CD14-positive monocyte (primary cell): ENCODE measurements at places on chromosomes 12 and 14. TPM values are rescaled to one million over a fixed set of nuclear protein-coding genes. Genes with fewer than 3 reads are reported as not detected.

GRCh38 chr12:129467726-129468125, 436.1 kb downstream of the TMEM132D start:
- no peak for DNase-seq

DNA sequence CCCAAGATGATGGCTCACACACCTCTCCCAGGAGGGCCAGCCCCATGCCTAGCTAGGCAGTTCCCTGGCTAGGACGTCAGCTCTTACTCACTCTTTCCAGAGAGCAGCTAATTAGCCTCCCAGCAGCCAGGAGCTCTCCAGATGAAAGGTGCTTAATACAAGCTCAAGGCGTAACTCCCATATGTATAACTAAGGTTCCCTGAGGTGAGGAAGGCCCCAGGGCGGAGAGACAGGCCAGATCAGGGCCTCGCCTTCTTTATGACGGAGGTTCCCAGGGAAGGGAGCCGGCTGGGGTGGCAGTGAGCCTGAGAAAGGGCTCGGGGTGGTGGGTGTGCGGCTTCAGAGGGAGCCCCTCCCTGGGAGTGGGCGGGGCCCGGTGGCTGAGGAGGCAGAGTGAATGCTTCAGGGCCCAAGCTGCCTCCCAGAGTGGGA, 26.4 kb upstream of the ZFP36L1 start:
- no peak for DNase-seq

GRCh38 chr14:57831981-57832380, 33.9 kb downstream of the SLC35F4 start:
- DNase-seq: no peak

GRCh38 chr14:58963873-58964597, 224.4 kb upstream of the DAAM1 start:
- no peak for DNase-seq

DNA sequence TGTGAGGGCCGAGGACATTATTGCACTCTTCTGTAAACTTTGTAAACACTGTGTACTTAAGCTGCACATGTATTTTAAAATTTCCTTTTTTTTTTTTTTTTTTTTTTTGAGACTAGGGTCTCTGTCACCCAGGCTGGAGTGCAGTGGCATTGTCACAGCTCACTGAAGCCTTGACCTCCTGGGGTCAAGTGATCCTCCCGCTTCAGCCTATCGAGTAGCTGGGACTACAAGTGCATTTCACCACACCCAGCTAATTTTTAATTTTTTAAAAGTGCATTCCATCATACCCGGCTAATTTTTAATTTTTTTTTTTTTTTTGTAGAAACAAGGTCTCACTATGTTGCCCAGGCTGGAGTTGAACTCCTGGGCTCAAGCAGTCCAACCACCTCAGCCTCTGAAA, 42.4 kb downstream of the RASSF8 start:
- DNase-seq: no peak

- DNase-seq: no peak
Measured at GRCh38 chr14:100386121-100386520, 63.0 kb downstream of the SLC25A47 start.

GRCh38 chr14:92591346-92591745, 77.8 kb downstream of the RIN3 start:
- DNase-seq: no peak

DNA sequence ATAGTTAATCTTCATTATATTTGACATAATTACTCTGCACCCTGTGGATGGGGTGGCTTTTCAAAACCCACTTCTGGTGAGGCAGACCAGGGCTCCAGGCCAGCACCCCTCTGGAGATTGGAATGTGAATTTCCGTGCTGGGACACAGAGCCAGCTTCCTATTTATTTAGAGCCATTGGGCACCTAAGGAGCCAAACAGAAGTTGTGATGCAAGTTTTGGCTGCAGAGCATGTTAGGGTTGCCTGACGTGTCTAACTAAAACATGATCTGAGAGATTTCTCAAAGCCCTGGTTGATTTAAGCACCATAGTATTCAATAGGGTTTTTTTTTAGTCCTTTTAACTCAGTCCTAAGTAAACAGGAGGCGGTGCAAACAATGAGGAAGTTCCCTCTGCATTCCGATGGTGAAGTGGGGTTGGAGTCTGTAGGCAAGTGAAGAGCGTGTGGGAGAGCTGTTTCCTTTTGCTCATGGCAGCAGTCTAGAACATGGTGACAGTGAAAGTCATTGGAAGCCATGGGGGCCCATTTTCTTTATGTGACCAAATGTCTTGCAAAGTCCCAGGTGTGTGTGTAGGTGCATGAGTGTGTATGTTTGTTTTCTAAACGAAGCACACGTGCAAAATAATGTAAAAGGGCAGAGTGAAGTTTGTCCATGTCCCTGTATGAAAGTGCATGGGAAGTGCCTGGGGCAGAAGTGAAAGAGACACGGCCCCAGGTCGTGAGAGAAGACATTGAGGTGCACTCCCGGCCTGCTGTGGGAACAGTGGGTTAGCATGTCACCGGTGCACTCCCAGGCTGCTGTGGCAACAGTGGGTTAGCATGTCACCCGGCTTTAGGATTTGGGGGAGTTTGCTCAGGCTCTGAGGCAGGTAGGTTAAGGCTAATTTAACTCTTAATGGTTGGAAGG, 117.7 kb downstream of the PRKCH start:
- DNase-seq: peak; percentile 61

GRCh38 chr14:68401317-68401716, 391.6 kb downstream of the ZFP36L1 start:
- no peak for DNase-seq

DNA sequence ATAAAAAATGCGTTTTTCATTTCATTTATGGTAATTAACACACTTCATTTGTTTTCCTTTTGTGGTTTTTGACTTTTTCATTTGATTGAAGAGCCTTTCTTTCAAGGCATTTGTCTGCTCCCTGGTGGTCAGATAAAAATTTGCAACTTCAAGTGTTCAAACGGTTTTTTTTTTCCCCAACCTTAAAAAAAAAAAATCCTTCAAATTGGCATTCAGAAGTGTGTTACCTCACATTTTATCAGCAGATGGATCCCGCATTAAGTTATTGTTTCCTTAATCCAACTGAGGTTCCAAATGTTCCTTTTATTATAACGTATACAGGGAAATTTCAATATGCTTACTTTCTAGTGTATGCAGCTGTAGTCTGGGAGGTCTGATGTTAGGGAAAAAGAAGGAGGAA, 47.2 kb downstream of the MYF5 start:
- DNase-seq: no peak

GRCh38 chr14:31172084-31172483, 35.5 kb downstream of the HECTD1 start:
- no peak for DNase-seq

GRCh38 chr12:109820816-109821381, 12.3 kb downstream of the TRPV4 start:
- DNase-seq: no peak

DNA sequence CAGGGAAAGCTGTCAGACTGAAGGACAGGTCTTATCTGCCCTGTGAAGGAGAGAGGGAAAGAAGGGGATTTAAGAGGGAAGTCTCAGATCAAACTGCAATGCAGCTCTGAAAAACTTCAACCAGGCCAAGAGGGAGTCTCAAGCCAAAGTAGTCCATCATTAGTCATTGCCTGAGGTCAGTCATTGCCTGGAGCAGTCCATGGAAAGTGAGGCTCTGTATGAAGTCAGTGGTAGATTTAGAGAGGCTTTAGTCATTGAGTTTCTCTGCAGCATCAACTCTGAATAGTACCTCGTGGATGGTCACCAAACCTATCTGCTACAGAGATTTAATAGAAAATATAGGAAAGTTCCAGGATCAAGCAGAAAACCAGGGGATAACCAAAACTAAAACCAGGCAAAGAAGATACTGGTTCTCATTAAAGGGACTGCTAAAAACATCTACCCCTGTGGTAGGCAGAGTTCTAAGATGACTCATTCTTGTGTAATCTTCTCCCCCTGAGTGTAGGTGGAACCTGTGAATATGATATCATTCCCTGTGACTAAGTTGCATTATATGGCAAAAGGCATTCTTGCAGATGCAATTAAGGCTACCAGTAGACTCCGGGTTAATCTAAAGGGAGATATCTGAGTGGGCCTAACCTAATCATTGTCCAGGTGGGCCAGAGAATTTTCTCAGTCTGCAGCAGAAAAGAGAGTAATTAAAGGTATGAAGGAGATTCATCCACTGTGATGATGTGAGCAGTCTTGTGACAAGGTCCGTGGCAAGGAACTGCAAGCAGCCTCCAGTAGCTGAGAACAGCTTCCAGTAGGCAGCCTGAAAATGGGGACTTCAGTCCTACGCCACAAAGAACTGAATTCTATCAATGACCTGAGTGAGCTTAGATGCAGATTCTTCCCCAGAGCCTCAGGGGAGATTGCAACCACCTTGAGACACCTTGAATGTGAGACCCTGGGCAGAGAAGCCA, 123.1 kb downstream of the GALC start:
- no peak for DNase-seq

DNA sequence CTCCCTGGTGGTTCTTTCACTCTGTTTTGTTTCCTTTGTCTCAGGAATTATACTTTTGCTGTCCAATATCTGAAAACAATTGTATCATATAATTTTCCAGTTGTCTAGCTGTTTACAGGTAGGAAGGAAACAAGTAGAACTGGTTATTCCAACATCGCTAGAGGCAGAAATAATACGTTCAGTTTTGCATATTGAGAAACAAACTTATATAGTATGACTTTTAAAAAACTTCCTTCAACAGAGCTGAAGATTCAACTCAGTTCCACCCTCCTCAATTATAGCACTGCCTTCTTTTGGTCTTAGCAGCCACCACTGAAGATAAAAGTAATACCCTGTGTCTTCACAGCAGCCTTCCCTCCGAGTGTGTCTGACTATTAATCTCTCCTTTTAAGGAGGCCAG, 214.3 kb downstream of the EFCAB11 start:
- no peak for DNase-seq

DNA sequence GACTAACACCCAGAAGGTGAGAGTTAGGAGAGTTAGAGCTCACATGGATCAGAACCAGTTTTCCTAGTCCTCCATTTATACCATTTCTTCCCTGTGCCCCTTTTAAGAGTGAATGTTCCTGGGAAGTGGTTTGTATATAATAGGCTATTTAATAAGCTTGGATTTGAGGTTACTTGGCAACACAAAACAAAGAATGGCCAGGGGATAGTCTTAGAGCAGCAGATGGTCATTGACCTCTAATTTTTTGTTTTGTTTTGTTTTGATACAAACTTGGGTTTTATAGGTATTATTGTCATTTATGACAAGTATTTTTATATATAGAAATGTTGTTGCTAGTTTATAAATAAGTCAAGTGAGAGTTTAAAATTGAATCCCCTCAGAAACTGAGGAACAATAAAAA, 35.8 kb downstream of the VEZT start:
- no peak for DNase-seq

GRCh38 chr12:105409801-105410471, 79.4 kb downstream of the C12orf75 start:
- no peak for DNase-seq

DNA sequence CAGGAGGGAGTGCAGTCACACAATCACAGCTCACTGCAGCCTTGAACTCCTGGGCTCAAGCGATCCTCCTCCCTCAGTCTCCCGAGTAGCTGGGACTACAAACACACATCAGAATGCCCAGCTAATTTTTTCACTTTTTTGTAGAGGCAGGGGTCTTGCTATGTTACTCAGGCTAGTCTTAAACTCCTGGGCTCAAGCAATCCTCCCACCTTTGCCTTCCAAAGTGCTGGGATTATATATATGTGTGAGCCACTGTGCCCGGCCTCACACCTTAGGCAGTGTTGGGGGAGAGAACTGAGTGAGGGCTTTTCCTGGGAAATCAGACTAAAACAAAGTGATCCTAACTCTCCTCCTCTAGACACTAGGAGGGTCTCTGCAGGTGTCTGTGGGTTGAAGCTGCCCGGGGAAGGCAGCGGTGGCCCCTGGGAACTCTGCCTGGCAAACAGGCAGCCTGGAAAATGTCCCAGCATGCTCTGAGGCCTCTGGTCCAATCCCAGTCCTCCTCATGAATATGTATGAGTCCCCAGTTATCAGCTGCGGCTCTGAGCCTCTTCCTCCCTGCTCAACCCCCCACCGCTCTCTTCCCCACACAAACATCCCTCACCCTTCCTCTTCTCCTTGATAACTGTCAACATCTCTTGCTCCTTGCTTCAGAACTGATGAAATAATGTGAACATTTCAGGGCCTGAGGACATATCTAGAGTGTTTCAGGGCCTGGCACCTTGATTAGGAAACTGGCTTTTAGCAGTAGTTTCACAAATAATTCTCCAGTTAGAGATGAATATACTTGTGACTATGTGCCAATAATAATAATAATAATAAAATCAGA, 7.9 kb upstream of the NAA25 start:
- DNase-seq: peak; percentile 73

GRCh38 chr12:121883315-121883660, 5.3 kb upstream of the PSMD9 start:
- DNase-seq: no peak

DNA sequence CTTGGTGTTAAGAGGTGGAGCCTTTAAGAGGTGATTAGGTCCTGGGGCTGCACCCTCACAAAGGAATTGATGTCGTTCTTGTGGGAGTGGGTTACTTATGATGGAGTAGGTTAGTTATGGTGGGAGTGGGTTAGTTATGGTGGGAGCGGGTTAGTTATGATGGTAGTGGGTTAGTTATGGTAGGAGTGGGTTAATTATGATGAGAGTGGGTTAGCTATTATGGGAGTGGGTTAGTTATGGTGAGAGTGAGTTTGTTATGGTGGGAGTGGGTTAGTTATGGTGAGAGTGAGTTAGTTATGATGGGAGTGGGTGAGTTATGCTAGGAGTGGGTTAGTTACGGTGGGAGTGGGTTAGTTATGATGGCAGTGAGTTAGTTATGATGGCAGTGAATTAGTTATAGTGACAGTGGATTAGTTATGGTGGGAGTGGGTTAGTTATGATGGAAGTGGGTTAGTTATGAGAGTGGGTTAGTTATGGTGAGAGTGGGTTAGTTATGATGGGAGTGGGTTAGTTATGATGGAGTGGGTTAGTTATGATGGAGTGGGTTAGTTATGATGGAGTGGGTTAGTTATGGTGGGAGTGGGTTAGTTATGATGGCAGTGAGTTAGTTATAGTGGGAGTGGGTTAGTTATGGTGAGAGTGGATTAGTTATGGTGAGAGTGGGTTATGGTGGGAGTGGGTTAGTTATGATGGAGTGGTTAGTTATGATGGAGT, 22.6 kb upstream of the SFSWAP start:
- no peak for DNase-seq

GRCh38 chr12:114476159-114476558, 70.2 kb upstream of the TBX5 start:
- no peak for DNase-seq

GRCh38 chr12:48069241-48069640, 36.6 kb downstream of the SENP1 start:
- DNase-seq: no peak

GRCh38 chr12:90484094-90484493, 470.9 kb downstream of the CCER1 start:
- no peak for DNase-seq

The AVPR1A gene
- not detected in 2 replicates for polyA plus RNA-seq

The VRTN gene
- not detected for polyA plus RNA-seq

The MYG1 gene
- 49.3 and 67.8 TPM in 2 replicates for polyA plus RNA-seq

The ERBB3 gene
- 0.01 and 0.03 TPM in 2 replicates for polyA plus RNA-seq

The EPYC gene
- not detected for polyA plus RNA-seq

The OTOGL gene
- polyA plus RNA-seq: not detected

The NTS gene
- not detected for polyA plus RNA-seq

The SLCO1B1 gene
- polyA plus RNA-seq: not detected

The OR6J1 gene
- polyA plus RNA-seq: not detected

The ASIC1 gene
- polyA plus RNA-seq: not detected
